ENCODE measurements at places on chromosomes 4 and X.

GRCh38 chr4:174099712-174100111 lies 183.8 kb downstream of the FBXO8 start:
- no peak for DNase-seq

- no peak for DNase-seq
Observed at GRCh38 chr4:107402291-107402690, 317.7 kb downstream of the PAPSS1 start.

DNA sequence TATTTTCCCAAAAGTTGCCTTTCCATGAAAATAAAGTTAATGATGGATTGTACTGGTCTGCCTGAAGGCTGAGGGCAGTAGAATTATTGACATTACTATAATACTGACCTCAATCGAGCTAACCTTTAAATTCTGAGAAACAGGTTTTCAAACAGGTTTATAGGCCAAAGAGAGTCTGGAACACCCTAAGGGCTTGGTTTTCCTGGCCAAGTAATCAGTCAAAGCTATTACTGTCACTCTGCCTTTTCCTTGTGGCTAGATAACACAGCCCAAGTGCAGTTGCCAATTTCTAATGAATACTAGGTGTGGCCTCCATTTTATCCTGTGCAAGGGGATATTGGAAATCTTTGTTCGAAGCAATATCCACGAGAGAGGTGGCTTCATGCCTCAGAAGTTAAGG lies 75.2 kb downstream of the INTS12 start:
- DNase-seq = no peak

DNA sequence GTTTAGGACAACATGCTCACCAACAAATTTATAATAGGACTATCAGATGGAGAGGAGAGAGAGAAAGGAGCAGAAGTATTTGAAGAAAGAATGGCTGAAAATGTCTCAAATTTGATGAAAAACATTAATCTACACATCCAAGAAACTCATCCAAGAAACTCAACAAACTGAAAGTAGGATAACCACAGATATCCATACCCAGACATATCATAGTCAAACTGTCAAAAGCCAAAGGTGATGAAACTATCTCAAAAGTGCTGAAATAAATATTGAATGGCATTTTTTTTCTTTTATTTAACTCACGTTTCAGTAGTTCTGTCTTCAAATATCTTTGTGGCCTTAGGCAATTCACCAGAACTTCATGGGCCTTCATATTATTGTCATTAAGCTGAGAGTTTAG lies 116.2 kb downstream of the TBC1D19 start:
- DNase-seq = no peak

DNA sequence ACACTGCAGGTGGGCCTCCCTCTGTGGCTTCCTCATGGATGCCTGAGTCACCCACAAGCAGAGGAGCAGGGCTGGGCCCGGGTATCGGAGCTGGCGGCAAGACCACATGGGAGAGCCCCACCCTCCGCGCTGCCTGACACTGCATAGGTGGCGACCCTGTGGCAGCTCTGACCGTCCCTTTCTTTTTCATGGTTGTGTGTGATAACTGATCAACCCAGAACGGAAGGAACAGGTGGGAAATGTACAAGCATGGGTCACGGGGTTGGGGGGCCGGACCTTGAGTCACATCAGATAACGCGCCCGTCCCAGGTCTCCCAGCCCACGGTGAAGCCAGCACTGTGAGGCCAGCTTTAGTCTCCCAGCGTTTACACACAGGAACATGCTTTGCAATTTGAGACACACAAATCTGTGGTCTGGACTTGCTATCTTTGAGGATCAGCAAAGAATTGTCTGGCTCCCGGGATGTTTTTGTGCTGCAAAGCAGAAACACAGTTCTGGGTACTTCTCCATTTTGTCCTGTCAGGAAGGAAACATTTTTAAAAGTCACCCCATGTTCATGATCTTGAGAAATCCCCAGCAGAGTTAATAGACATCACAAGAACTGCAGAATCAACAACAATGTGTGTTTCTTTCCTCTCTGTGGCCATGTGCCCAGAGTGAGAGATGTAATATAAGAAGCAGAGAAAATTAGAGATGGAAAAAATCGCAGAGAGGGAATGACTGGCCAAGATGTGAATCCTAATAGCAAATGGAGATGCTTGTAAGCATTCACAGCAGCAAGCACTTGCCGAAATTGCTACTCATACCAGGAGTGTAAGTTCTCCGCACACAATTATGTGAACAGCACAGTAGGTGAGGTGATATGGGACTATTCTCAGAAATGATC lies 70.1 kb upstream of the CBR4 start:
- no peak for DNase-seq

- DNase-seq = no peak
Observed at GRCh38 chrX:63656871-63657580, 128.0 kb downstream of the ARHGEF9 start.

- no peak for DNase-seq
Observed at GRCh38 chr4:126748736-126749135, 884.0 kb upstream of the INTU start.

DNA sequence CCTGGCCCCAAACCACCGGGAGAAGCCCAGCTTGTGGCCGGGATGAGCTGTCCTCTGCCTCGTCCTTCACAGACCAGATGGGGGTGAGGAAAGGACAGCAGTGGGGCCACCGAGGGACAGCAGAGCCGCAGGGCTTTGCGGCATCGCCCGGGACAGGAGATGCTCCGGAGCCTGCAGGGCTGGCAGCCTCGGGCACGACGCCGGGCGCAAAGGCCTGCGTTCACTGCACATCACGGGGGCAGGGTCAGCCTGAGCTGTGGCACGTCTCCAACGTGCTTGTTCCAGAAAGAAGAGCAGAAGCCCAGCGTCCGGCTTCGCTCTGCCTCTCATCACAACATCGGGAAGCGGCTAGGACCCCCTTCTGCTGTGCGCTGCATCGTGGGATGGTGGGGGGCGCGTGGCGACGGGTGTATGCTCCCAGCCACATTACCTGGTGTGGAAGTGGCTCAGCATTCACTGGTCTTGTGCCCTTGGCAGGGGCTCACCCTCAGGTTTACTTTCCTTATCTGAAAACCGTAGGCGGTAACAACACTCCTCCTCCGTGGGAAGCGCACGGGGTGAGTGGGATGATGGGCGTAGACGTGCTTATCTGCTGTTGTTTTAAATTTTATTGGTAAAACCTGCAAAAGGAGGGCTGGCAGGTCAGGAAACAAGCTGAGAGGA lies 7.4 kb downstream of the TADA2B start:
- no peak for DNase-seq

DNA sequence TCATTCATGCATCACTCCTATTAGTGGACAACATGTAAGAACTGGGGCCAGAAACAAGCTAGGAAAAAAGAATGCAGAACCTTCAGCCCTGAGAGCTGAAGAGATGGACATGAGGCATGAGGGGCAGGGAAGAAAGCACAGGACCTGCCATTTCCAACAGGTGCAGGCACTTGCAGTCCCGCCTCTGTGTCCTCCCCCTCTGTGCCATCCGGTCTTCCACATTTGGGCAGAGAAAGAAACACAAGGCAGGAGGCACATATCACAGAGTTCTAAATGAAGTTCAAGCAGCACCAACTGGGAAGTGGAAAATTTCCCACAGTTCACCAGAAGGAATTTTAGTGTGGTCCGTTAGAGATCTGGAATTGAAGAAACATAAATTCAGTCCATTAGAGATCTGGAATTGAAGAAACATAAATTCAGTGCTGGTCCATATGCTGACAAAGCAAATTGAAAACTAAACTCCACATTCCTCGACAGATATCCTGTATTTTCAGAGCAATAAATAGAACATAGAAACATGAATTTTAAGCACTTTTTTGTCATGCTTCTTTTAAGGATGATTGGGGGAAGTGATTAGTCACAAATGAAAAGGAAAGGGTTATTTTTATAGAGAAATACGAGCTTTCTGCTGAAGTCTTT lies 57.2 kb upstream of the DAPP1 start:
- DNase-seq = no peak

- DNase-seq = no peak
Observed at GRCh38 chrX:115652221-115652620, 91.2 kb downstream of the PLS3 start.

DNA sequence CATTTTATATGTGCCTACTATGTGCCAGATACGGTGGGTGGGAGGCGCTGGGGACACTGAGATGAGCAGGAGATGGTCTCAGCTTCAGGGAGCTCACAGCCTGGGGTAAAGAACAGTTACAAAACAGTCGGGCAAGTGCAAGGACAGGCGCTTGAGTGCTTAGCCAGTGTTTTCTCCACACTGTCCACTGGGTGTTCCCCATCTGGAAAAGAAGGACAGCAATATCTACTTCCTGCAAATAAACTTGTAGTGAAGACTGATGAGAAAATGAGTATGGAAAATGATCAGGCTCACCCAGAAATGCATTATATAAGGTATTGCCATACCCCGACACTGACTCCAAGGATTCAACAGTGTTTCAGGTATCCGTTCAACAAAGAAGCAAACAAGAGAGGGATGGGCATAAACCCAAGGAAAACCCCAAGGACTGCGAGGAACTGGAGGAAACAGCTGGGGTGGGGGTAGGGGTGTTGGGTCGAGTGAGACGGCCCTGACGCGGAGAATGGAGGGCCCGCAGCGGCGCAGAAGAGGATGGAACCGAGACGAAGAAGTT lies 835 bp downstream of the TMEM185A start:
- no peak for DNase-seq

DNA sequence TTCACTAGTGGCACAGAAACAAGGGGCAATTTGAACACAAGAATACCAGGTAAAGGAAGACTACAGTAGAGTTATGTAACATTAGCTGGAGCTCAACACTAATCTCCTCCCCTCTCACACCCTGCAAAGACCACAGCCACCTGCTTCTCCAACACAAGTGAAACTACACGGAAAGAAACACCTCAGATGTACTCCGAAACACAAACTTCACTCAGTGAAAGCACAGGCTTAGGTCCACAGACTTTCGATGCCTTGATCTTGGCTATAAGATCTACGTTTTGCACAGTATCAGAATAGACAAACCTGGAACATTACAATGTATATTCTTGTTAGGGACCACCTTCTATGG lies 7.6 kb downstream of the ACSL1 start:
- no peak for DNase-seq

- DNase-seq = no peak
Observed at GRCh38 chr4:119980456-119980855, 86.2 kb downstream of the MAD2L1 start.

- no peak for DNase-seq
Observed at GRCh38 chr4:2510351-2511259, 25.8 kb upstream of the FAM193A start.

- DNase-seq = no peak
Observed at GRCh38 chr4:63122955-63123354, 1286.3 kb downstream of the TECRL start.

DNA sequence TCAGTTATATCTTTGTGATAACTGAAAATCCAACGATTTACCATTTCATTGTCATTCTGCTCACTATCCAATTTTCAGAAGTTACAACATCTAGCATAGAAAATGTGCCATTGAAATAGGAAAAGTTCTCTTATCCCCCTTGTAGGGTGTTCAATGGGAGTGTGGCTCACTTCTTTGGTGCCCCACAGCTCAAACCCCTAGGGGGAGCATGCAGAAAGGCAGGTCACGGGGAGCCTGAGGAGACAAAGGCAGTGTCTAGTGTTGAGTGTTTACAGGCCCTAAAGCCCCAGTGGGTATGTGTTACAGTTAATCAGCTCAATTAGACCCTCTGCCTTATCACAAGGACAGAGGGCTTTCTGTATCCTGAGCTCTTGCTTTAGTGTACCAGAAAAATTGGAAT lies 243.4 kb upstream of the GRID2 start:
- DNase-seq = no peak

GRCh38 chrX:13364230-13364857 lies 44.5 kb upstream of the ATXN3L start:
- no peak for DNase-seq

- DNase-seq = no peak
Observed at GRCh38 chrX:64150775-64151174, 54.7 kb downstream of the AMER1 start.

GRCh38 chrX:46754586-46755061 lies 4.3 kb downstream of the SLC9A7 start:
- no peak for DNase-seq

- no peak for DNase-seq
Observed at GRCh38 chr4:85555206-85555605, 80.3 kb downstream of the ARHGAP24 start.

GRCh38 chrX:10582215-10582733 lies 38.1 kb downstream of the MID1 start:
- no peak for DNase-seq

- no peak for DNase-seq
Observed at GRCh38 chrX:102832661-102833060, 104.4 kb upstream of the RAB40AL start.

GRCh38 chr4:107740950-107741701 lies 21.1 kb upstream of the PAPSS1 start:
- DNase-seq = no peak

- no peak for DNase-seq
Observed at GRCh38 chrX:37922928-37923327, 75.6 kb upstream of the DYNLT3 start.

GRCh38 chrX:4971646-4972045 lies 1257.0 kb downstream of the NLGN4X start:
- no peak for DNase-seq
